ENCODE measurements at places on chromosomes 11 and 22.
A peak's percentile ranks its signal among the peaks of the same experiment; 100 is the strongest.

GRCh38 chr11:120608760-120609211 is 97.2 kb downstream of the GRIK4 start:
- DNase-seq: no peak

GRCh38 chr11:44899959-44900358 is 50.7 kb downstream of the TP53I11 start:
- DNase-seq: no peak

GRCh38 chr11:120521176-120521575 is 9.6 kb downstream of the GRIK4 start:
- no peak for DNase-seq

- no peak for DNase-seq
Measured at GRCh38 chr22:48896766-48897644, 930.7 kb downstream of the BRD1 start.

DNA sequence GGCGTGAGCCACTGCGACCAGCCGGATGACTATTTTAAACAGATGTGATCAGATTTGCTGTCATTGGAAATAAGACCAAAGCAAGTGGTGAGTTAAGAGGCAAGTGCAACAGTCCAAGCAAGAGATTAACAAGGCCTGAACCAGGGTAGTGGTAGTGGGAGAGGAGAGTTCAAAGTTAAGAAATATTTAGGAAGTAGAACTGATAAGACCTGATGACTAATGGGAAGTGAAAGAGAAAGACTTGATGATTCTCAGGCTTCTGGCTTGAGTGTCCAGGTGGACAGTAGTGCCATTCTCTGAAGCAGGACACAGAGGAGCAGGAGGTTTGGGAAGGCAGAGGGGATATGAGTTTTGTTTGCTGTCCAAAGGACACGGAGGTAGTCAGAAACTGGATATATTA is 7.2 kb downstream of the NDUFC2 start:
- no peak for DNase-seq

- DNase-seq: no peak
Measured at GRCh38 chr11:130652671-130653335, 204.4 kb downstream of the ADAMTS15 start.

GRCh38 chr11:2655016-2655719 is 44.6 kb downstream of the KCNQ1OT1 start:
- no peak for DNase-seq

GRCh38 chr11:93519179-93519578 is 24.0 kb downstream of the SMCO4 start:
- DNase-seq: no peak

DNA sequence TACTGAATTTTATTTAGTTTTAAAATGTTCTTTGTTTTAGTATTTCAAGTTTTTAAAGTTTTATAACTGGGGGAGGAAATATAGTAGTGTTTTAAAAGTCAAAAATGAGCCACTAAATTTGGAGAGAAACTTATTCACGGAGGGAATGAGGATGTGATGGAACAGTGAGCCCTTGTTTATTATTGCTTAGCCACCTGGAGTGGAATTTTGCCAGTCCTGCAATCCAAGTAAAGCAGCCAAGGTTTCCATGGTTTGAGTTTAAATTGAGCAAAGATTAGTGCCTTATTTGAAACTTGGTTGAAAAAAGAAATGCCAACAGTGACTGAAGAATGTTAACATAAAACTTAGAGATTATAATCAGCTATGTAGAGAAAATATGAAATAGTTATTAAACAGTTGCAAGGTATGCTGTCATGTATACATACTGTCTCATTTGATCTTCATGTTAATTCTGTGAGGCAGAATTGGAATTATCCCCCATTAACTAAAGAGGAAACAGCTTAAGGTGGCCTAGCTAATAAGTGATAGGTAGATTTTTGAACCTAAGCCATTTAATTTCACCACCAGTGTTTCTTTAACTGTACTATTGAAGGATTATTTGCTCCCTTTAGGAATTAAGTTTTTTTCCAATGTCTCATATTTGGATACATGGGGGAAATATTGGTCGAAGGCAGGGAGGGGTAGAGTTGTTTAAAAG is 36.4 kb downstream of the SWAP70 start:
- no peak for DNase-seq

DNA sequence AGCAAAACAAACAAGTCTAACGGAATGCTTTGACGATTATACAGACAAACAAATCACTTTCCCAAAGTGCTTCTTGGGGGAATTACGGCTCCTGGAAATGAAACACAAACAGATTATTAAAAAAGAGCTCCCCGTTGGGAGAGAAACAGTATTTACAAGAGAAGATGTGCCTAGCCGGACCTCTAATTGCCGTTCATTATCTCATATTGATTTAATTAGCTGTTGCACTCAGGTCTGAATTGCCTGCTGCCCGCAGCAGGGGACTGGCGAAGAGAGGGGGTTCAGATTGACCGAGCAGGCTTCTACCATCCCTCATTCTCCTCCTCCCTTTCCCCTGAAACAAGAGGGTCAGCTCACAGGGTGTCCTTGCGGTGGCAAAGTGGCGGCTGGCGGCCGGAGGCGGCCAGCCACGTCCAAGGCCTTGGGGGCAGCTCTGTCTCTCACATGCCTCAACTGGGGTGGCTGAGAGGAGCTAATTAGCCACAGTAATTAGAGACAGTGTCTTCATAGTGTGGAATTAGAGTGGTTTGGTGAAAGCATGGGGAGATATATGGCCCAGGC is 295.1 kb downstream of the MIAT start:
- DNase-seq: no peak

DNA sequence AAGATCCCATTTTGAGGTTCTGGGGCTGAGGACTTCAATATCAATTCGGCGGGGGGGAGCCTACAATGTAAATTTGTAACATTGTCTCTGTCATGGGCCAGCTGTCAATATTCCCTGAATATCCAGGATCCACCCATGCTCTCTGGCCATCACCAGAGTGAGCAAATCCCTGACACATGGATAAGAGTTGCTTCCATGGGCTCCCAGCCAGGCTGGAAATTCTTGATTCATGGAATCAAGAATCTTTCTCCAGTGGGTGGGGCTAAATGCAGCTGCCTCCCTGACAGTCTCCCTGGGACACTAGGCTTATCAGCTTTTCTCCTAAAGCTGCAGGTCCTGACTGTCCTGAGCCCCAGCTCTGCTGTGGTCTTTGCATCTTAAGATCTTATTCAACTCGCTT is 86.9 kb upstream of the IGLL5 start:
- no peak for DNase-seq

DNA sequence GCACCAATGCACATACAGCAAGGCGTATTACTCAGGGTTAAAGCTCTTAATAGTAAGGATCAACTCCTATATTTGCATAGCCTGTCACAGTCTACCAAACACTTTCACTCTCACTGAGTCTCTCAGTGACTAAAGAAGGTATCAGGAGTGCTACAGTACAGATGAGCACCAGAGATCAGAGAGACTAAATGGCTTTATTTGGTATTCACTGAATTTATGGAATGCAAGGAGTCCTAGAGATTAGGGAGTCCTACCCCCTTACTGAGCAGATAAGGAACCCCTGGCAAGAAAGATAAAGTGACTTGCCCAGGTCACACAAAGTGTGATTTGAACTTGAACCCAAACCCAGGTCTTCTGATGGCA is 396.4 kb upstream of the CCDC90B start:
- no peak for DNase-seq

GRCh38 chr11:132379540-132379939 is 1009.1 kb downstream of the NTM start:
- no peak for DNase-seq

- peak; percentile 72 for DNase-seq
Measured at GRCh38 chr11:32213223-32213622, 122.3 kb downstream of the RCN1 start.

DNA sequence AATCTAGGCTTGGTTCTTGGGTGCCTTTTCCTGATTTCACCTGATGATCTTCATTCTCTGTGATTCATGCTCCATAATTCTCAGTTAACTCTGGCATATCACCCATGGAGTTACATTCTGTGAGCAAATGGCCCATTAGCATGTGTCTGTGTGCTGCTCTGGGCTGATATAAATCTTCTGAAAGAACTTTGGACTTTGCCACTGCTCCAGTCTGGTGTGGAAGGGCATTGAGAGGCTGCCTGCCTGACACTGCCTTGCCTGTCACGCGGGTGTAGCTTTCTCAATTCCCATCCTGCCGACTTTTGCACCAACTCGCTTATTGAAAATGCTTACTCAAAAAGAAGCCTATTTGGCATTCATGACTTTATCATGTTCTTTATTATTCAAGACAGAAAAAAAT is 42.2 kb downstream of the FAT3 start:
- no peak for DNase-seq

DNA sequence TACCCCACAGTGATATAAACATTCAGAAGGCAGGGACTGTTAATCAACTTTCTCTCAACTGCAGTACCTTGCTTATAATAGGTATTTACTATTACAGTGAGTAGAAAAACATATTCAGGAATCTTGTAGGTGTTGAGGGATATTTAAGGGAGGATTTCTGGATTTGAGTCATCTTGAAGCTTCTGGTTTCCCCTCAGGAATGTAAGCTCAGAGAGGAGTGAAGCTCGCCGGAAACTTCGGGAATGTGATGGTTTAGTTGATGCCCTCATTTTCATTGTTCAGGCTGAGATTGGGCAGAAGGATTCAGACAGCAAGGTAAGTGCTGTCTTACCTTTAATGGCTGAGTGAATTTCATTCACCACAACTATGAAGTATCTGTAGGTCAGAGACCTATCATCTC is 42.9 kb downstream of the CTNND1 start:
- DNase-seq: no peak

DNA sequence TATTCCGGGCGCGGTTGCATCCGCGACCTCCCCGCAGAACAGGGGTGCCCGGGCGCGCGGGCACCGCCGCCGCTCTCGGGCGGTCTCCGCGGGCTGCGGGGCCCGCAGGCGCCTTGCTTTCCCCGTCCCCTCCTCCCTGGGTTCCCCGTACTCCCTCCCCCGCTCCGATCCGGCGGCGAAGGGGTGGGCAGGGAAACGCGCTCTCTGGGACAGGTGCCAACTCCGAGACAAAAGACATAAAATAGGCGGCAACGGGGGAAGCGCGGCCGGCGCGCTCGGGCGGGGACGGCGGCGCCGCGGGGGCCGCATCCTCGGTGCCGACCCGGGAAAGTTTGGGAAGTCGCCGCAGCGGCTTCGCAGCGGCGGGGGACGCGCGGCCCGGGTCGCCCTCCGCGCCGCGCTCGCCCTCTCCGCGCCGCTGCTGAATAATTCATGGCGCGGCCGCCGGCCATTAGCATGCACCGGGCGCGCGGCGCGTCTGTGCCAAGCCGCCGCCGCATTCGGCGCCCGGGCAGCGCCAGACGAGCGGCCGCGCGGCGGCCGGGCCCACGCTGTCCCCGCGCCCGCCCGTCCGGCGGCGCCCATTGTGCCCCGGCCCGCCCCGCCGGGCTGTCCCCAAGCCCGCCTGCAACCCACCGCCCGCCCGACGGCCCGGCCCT is 78.7 kb upstream of the PPARA start:
- DNase-seq: peak; percentile 51

DNA sequence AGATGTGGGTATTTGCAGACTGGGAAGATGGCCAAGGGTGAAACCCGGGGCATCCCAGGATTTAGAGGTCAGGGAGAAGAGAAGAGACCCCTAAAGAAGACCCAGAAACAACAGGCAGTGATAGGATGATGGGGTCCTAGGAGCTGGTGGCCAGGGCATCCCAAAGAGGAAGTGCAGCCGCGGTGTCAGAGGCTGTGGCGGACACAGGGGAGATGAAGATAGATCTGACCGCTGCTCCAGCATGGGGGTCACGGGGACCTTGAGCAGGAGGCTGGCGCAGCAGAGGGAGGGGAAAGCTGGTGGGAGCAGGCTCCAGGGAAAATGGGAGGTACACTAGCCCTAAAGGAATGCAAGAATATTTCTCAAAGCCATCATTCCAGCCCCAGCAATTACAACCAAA is 47.3 kb downstream of the CTTN start:
- no peak for DNase-seq

- no peak for DNase-seq
Measured at GRCh38 chr11:121580154-121580553, 127.4 kb upstream of the SORL1-AS1 start.

DNA sequence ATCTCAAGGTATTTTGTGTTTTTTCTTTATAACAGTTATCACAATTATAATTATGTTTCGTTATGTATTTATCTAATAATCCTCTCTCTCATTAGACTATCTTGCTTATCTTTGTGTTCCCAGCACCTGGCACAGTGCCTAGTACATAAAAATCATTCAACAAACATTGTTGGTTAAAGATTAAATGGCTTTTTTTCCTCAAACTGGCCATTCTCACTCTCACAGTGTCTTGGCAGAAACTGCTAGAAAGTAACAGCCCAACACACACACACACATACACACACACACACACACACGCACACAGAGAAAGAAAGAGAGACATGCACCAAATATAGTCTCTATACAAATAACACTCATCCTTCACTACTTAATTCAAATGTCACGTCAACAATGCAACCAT is 36.8 kb downstream of the OR10A6 start:
- no peak for DNase-seq

DNA sequence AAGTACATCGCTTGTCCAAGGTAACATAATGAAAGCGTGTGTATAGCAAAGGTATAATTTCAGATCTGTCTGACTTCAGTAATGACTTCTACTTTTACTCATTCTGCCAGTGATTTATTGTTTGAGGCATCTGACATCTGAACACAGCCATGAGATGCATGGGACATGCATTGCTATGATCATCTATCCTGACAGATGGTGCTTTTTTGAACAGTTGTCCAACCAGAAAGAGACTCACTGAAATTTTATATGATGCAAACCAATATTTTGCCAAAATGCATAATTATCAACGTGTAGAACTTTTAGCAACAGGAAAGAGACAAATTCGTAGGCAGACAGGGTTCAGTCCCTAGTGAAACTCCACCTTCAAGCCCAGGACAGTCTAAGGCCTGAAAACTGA is 19.6 kb downstream of the OR5M3 start:
- no peak for DNase-seq

DNA sequence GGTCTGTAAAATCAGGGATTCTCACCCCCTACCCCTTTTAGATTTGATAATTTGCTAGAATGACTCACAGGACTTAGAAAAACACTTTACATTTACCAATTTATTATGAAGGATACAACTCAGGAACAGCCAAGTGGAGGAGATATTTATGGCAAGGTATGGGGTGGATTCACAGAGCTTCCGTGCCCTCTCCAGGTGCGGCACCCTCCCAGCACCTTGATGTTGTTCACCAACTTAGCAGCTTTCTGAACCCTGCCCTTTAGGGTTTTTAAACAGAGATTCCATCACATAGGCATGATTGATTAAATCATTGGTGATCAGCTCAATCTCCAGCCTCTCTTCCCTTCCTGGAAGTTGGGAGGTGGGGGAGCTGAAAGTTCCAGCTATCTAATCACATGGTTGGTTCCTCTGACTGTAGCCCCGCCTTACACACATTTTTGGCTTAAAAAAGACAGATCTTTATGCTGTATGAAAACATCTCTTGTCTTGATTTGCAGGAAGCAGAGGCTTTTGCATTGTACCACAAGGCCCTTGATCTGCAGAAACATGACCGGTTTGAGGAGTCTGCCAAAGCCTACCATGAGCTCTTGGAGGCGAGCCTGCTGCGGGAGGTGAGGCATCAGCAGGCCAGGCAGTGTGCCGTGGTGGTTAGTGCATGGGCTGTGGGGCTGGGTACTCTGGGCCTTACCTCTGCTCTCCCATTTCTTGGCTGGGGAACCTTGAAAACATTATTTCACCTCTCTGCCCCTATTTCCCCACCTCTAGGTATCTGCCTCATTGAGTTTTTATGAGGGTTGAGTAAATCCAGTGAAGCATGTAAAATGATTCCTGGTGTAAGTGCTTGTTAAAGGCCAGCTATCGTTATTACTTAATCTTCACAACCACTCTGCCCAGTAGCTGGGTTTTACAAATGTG is 27.0 kb downstream of the CABIN1 start:
- DNase-seq: no peak
